ENCODE measurements at places on chromosomes 11 and 22.

DNA sequence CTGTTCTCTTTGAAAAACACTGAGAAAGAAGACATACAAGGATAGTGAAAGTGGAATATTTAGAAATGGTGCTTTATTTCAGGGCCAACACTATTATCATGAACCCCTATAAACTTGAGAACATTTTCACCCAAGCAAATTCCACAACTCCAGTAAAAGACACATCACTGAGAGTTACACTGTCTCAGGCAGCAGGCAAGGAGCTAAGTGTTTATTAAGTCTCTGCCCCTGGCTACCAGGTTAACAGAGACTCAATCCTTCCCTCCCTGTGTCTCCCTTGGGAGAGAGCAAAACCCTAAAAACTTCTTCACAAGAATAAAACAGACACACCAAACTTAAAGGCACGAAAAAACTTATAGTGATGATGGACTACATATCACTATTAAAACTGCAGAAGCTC is 18.5 kb downstream of the MPPED2 start:
- no peak for DNase-seq

DNA sequence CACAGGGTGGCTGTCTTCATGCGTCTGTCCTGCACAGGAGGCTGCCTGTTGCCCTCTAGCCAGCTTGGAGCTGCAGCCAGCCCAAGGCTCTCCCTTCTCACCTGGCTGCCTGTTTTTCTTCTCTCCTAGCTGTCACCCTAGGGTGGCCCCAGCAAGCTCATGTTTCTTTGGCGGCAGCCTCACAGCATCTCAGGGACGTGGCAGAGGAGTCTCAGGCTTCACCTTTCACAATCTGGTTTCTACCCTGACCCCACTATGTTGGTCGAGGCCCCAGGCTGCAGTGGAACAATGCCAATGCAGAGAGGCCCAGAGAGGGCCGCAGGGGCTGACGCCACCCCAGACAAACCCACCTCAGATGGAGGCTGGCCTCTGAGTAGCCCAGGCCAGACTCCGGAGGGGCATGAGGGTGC is 2.5 kb upstream of the CLDN5 start:
- DNase-seq: no peak

DNA sequence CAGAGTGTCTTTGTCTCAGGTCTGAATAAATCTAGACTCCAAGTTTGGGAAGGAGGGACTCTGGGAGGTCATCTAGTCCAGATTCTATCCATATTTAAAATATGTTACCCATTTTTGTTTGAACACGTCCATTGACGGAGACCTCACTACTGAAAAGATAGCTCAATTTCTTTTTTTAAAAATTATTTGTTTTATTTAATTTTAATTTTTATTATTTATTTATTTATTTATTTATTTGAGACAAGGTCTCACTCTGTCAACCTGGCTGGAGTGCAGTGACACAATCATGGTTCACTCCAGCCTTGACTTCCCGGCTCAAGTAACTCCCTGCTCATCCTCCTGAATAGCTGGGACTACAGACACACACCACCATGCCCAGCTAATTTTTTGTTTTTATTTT is 89.5 kb upstream of the SNX19 start:
- DNase-seq: no peak

GRCh38 chr11:118202599-118203422 is 22.0 kb downstream of the JAML start:
- no peak for DNase-seq

GRCh38 chr11:19344661-19345518 is 104.1 kb upstream of the E2F8 start:
- no peak for DNase-seq

DNA sequence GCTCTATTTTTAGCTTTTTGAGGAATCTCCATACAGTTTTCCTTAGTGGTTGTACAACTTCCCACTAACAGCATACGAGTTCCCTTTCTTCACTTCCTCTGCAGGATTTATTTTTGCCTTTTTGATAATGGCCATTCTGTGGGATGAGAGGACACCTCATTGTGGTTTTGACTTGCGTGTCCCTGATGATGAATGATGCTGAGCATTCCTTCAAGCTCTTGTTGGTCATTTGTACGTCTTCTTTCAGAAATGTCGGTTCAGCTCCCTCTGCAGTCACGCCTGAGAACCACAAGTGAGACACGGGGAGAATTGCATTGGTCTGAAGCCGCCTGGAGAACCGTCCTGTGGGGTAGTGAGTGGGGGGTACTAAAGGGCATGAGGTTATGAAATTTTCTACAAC is 2.0 kb upstream of the KRTAP5-10 start:
- no peak for DNase-seq

All from forelimb muscle (tissue), 1 donor.